ENCODE measurements at places on chromosomes 6 and 20. TPM values are rescaled to one million over a fixed set of nuclear protein-coding genes. Genes with fewer than 3 reads are reported as not detected.

The NKAPL gene
- 2.6 TPM for polyA plus RNA-seq

The SDC4 gene
- 172 TPM for polyA plus RNA-seq

The OR2J3 gene
- not detected for polyA plus RNA-seq

The KCNB1 gene
- 0.47 TPM for polyA plus RNA-seq

The CST7 gene
- polyA plus RNA-seq: 0.51 TPM

The PHACTR3 gene
- polyA plus RNA-seq: 13.2 TPM

All from right renal cortex interstitium (tissue), 3 donors.